ENCODE measurements at places on chromosomes 16 and 17.

- DNase-seq: no peak
These were observed 52.1 kb downstream of the NDEL1 start for GRCh38 chr17:8487743-8488142.

DNA sequence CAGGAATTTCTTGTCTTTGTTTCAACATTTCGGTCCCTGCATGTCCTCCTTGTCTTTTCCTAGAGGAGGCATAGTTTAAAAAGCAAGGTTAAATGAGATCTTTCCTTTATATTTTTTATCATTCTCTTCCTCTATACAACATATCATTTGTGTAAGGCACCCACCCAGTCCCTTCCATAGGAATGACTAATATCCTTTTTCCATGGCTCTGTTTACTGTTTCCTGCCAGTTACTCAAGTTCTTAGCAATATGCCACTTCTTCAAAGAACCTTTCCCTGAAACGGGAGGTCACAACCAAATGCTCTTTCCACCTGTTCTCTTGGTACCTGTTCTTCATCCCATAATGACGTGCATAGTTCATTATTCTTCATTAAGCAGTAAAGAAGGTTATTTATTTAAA is 1237.1 kb upstream of the GOT2 start:
- no peak for DNase-seq

DNA sequence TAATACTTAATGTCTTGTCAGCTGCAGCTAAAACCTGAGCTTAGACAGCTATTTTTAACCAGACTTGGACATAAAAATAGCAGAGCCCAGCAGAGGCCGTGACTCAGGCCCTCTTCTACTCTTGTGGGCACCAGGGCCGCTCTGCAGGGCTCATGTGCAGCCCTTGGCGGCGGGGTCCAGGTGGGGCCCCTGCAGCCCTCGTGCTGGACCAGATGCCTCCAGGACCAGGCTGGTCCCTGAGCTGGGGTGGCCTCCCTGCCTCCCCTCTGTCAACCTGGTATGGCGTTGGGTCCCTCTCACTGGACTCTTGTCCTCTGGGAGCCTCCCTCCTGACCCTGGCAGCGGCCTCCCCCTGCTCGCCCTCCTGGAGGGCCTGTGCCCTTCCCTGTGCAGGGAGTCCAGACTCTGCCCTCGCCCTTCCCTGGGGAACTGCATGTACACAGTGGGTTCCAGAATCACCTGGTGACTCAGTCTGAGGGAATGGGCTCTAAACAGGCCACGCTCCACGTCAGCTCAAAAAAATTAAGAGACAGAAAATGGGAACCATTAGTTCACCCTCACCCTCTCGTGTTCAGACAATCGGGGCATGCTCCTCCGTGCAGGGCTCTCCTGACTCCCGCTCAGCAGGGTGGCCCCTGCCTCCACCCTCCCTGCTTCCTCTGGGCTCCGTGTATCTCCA is 9.7 kb downstream of the CDK5R1 start:
- peak; percentile 83 for DNase-seq

DNA sequence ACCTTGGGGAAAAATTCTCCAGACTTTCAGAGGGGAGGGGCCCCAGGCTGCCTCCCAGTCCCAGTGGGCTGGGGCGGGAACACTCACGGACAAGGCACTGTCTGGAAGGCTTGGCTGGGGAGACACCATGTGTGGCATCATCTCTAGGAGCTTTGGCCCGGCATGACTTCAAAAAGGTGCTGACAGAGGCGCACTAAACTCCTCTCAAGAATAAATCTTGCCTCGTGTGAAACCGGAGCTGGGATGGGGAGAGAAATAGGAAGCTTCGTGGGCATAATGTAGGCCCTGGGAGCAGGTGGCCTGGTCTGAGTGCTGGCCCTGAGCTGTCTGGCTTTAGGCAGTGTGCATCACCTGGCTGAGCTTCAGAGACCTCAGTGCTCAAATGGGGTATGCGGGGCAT is 5.7 kb downstream of the WSCD1 start:
- no peak for DNase-seq

- DNase-seq: no peak
These were observed 13.2 kb upstream of the RBFOX3 start for GRCh38 chr17:79623786-79624717.

GRCh38 chr17:77593081-77593480 is 365.4 kb upstream of the TNRC6C start:
- no peak for DNase-seq

DNA sequence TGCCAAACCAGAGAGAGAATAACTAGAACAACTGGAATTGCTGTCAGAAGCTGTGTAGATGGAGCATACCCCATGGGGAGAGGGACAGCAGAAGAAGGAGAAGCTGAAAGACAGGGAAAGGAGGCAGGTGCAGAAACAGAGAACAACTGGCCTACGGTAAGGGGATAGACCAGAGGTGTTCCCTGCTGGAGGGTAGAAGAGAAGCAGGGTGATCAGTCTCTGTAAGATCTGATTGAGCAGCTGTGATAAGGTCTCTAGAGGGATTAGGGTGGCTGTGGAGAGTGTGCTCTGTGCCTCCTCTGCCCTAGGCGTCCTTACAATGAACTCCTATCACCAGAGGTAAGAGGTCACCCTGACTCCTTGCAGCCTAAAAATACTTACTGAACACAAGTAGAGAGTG is 30.4 kb upstream of the HS3ST3B1 start:
- no peak for DNase-seq

- DNase-seq: peak; percentile 93
These were observed at the start of gene CUEDC1 for GRCh38 chr17:57955183-57955931. Gene CUEDC1 (minus strand): TSS chr17:57955412. CDS start chr17:57885564, 69,848 bp downstream.

GRCh38 chr17:75950421-75950820 is 9.6 kb upstream of the FBF1 start:
- DNase-seq: no peak

- DNase-seq: peak; percentile 66
These were observed 18.5 kb downstream of the ENPP7 start for GRCh38 chr17:79749156-79749815.

GRCh38 chr16:14559809-14560241 is 70.2 kb downstream of the PARN start:
- no peak for DNase-seq

All from GM03348 (cell line).